ENCODE measurements at places on chromosomes 12 and 14.

DNA sequence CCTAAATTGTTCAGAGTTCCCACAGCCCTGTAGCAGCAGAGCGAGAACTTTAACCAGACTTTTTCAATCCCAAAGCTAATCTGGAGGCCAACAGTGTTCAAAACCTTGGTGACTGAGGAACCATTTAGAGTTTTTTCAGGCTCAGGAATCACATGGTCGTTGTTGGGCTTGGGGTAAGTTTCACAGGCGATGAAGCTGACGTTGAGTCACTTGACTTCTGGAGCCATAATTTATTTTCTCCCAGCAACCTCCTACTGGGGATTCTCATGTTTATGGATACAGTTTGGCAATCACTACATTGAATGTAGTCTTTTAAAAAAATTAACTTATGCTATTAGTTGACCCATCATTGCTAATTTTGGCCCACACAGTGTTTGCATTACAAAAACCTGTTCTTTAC lies 34.5 kb downstream of the SSPN start:
- no peak for DNase-seq

GRCh38 chr14:72675126-72675525 lies 218.8 kb downstream of the DPF3 start:
- DNase-seq: no peak

DNA sequence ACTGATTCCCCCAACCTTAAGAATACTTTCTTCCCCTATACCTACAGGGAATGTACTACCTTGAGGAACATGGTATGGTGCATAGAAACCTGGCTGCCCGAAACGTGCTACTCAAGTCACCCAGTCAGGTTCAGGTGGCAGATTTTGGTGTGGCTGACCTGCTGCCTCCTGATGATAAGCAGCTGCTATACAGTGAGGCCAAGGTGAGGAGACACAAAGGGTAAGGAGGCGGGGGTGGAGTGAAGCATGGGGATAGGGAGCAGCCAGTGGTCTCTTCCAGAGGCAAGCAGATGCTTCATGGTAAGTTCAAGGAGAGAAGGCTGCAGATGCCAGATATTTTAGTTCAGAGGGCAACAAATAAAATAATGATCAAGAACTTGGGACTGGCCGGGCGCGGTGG lies 6.6 kb upstream of the PA2G4 start:
- DNase-seq: no peak

GRCh38 chr12:130847112-130847511 lies 8.1 kb upstream of the STX2 start:
- DNase-seq: no peak

- DNase-seq: peak; percentile 74
Observed at GRCh38 chr14:68548194-68549076, 244.4 kb downstream of the ZFP36L1 start.

DNA sequence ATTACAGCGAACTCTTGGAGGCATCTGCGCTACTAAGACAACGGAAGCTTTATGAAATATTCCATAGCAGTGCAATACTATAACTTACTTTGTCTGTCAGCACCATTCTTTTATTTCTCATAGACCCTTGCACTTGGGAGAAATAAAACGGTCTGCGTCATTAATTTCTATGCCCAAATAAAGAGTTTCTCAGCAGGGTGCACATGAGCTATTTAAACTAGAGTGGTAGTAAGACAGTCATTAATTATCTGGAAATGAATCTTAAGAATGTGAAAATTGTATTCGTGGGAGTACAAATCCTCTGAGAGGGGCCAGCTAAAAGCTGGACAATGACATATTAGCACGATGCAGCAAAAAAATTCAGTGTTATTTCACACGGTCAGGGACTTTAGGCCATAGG lies 903.4 kb upstream of the FOXG1 start:
- DNase-seq: no peak
